ENCODE measurements at places on chromosomes 6 and 20. TPM values are rescaled to one million over a fixed set of nuclear protein-coding genes. Genes with fewer than 3 reads are reported as not detected.

DNA sequence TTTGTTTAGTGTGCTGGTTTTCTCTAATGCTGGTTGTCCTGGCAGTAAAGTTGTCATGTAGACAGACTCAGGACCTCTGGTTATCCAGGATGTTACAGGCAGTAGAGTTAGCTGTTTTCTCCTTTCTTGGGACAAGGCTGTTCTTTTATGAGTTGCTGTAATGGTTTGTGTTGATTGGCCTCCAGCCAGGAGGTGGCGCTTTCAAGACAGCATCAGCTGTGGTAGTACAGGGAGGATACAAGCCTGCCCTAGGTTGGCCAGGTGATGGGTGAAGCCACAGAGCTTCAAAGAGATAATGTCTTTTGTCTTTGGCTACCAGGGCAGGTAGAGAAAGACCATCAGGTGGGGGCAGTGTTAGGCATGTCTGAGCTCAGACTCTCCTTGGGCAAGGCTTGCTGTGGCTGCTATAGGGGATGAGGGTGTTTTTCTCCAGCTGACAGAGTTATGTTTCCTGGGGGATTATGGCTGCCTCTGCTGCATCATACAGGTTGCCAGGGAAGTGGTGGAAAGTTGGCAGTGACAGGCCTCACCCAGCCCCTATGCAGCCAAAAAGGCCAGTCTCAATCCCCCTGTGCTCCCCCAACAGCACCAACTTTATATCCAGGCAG, 127.2 kb upstream of the TAB2 start:
- DNase-seq, result no peak

GRCh38 chr6:10210052-10210451, 204.8 kb downstream of the TFAP2A start:
- no peak for DNase-seq

DNA sequence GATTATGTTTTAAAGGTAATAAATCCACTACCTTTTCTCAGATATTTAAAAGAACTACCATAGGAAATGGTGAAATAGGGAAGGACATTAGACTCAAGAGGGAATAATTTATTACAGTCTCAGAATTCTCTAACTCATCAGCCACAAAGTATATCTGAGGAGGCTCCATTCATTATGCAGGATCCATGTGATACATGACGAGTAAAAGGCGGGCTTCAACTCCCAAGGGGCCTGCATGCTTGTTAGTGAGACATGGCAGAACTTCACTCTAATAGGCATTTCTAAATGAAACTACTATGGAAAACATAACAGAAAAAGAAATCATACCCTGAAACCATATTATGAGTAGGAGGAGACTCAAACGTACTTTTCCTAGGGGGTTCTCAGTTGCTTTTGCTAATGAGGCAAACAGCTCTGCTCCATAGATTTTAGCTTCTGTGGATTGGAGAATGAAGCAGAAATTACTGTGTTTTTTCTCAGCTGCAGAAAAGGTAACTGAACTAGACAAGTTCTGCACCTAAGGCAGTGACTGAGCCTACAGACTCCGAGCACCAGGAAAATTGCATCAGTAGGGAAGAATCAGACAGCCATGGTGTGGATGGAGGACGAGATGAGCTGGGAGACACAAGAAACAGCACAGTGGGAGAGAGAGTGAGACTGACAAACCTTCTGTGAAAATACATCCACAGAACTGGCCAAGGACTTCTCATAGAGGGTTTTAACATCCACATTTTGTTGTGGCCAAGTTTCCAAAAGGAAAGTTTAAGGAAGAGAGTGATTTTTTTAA, 254.6 kb upstream of the PRDM1 start:
- no peak for DNase-seq

- no peak for DNase-seq
These were observed 564.3 kb upstream of the NRSN1 start for GRCh38 chr6:23561732-23562131.

- DNase-seq, result no peak
These were observed 53.9 kb downstream of the AFG1L start for GRCh38 chr6:108348655-108349349.

- DNase-seq, result peak; percentile 98
These were observed at the start of gene TBX18 for GRCh38 chr6:84764332-84765049. TBX18 (minus strand) TSS chr6:84764598; CDS start chr6:84764181, 417 bp downstream.

DNA sequence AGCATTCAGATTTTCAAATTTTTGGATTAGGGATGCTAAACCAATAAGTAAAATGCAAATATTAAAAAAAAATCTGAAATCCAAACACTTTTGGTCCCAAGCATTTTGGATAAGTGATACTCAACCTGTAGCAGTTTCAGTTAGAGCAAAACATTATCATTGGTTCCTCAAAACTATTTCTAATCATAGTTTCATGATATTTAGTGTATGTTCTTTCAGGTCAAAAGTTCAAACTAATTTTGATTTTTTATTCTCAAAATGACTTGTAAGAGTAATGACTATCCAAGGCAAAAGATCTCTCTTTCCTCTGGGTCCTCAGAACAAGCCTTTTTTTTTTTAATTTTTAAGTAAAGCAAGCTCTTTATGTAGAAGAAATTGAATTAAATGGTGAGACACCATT, 64.0 kb upstream of the TFB1M start:
- no peak for DNase-seq

- no peak for DNase-seq
These were observed 4.5 kb upstream of the ALDH8A1 start for GRCh38 chr6:134954272-134955000.

DNA sequence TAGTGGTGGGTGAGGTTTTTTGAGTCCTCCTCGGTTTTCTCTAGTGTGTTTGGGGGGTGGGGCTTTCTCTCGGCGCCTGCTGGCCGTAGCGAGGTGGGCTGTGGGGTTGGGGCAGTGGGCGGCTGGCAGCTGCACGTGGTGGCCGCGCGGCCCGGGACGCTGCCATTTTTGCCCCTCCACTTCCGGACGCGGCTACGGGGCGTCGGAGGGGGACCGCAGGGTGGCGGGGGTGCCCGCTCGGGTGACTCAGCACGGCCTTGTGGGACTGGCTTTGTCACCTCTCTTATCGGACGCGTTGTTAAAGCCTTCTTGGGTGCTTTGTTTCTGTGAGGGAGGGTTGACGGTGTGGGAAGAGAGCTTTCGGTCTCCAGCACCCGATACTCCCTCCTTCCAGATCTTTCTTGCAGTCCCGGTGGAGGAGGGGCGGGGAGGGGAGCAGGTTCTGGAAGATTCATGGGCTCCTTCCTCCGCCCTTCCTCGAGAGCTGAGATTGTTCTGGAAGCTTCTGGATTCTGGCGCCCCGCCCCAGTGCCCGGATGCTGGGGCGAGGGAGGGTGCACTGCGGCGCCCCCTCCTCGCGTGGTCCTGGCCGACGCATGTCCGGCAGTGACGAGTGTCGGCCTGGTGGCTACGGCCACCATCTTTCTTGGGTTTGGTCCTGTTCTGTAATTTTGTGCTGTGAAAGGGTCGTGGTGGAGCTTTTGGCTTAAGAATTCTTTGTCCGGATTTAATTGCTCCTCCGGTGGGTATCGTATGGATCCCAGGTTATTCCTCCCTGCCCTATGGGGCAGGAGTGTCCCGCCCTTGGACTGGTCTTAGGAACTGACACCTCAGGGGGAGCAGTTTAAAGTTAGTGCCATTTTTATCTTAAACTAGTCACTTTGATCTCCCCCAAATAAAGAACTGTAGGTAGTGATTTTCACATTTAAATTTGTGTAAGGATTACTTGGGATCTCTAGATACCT, 719 bp downstream of the HSP90AB1 start:
- DNase-seq, result peak; percentile 55

DNA sequence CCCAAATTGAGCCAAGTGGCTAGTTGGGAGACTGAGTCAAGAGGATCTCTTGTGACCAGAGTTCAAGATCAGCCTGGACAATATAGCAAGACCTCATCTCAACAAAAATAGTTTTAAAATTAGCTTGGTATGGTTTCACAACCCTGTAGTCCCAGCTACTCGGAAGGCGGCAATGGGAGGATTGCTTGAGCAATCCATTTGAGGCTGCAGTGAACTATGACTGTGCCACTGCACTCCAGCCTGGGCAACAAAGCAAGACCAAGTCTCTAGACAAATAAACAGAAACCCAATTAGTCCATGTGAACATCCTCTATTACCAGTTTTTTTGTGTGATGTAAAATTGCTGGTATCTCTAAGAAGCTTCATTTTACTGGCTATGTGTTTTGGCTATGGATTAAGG, 106.2 kb downstream of the TULP4 start:
- DNase-seq, result no peak

DNA sequence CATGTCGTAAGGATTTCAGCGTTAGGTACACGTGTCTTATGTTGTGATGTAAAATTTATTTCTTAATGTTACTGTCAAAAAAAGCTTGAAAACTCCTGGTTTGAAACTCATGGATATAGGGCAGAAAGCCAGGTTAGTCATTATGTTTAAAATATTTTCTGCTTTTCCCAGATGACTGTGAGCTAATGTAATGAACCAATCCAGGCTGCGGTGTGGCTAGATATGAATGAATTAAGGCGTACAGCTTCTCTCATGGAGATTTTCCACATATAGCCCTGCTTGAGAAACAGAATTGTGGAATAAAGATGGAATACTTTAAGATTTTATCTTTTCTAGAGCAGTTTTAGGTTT, 80.3 kb upstream of the STMND1 start:
- peak; percentile 69 for DNase-seq

DNA sequence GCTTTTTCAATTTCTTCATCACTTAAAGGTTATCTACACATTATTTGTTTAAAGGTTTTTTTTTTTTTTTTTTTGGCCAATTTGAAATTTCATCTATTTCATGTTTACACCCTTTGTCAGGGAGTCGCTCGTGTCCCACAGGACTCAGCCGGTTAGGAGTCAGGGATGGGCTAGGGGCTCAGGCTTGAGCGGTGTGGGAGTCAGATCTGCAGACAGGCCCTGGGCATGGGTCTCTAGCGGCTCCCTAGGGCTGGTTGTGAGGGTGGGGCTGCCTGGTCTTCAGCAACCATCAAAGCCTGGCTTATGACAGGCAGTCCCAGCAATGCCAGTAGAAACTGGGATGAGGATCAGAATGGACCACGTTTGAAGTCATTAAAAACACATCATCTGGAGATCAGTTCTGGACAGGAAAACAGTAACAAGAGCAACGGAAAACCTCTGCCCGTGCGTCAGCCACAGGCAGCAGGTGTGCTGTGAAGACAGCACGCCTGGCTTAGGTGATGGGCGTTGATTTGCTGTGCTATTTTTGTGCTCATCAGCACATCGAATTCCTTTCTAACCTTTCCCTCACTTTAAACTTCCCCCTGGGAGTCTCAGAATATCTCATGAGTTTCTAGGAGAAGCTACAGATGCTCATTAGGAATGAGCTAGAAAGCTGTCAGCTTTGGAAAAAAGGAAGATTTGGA, 91.3 kb upstream of the MPC1 start:
- DNase-seq, result no peak

- DNase-seq, result no peak
These were observed 29.7 kb downstream of the SPACA1 start for GRCh38 chr6:88077305-88077704.

DNA sequence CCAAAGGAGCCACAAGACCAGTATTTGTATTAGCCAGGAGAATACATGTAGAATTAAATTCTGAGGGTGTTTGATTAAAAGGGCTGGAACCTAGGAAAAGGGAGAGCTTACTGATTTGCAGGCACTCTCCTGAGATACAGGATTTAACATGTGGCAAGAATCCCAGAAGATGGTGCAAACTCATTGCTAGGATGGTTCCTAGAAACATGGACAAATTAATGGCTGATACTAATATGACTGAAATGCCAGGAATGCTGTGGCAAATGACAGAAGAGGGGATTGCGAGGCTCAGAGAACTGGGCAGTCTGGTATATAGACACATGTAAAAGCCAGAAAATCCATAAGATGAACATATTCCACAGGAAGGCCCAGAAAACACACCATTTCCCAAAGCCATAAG, 118.1 kb downstream of the RWDD2A start:
- DNase-seq, result no peak

- DNase-seq, result no peak
These were observed 7.7 kb upstream of the TMEM181 start for GRCh38 chr6:158552055-158552795.

DNA sequence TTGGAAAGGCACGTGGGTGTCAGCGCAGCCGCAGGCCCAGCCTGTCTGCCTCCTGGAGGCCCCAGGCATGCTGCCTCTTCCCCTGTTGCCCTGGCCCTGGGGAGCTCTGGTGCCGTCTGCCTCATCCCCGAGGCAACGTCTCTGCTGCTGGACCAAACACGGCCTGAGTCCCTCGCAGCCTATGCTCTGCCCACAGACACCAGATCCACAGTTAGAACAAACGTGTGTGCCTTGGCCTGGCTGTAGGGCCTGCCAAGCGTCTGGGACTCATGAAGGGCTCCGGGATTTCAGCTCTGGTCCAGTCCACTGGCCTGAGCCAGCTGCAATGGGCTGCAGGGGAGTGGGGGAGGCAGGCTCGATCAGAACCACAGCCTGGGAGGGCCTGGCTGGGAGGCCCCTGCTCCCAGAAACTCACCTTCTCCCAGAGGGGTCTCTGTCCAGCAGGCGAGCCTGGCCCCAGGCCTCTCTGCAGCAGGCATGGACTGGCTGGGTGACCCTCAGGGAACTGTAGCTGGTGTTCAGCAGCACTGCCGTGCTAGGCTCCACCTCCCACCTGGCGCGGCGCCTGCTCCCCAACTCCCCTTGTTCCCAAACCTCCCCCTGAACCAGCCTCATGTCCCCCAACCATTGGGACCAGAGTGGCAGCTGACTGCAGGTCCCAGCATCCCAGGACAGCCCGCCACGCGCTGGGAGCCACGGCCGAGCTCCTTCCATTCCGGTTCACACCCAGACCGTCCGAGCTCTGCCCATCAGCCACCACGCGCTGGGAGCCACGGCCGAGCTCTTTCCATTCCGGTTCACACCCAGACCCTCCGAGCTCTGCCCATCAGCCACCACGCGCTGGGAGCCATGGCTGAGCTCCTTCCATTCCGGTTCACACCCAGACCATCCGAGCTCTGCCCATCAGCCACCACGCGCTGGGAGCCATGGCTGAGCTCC, 197.0 kb downstream of the DLL1 start:
- no peak for DNase-seq

DNA sequence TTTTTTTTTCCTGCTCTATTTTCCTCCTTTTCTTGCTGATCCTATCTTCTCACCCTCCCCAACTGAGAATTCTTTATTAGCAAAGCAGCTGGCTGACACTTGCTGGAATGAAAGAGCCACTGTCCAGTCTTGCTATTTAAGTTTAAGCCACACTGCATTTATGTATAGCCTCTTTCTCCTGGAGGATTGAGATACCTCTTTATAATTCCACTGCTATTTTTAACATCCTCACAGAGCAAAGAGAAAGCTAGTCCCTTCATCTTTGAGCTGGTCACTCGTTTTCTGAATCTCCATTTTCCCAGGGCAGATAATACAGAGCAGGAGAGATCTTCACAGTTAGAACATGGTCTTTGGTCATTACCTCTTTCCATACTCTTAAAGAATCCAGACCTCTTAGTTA, 36.0 kb upstream of the EEF1A1 start:
- DNase-seq, result no peak

GRCh38 chr6:135012764-135013163, 41.9 kb downstream of the HBS1L start:
- peak; percentile 2 for DNase-seq

Gene BTNL2
- 0.16 TPM for polyA plus RNA-seq

Gene MAN1A1
- 41.5 TPM for polyA plus RNA-seq

Gene SMLR1
- polyA plus RNA-seq, result 0.04 TPM

Gene PRKN
- polyA plus RNA-seq, result 3.9 TPM

Gene CAGE1
- polyA plus RNA-seq, result not detected

Gene KCNQ2
- 2.6 TPM for polyA plus RNA-seq

Gene MAD2L1BP
- 16.4 TPM for polyA plus RNA-seq

Gene TSBP1
- not detected for polyA plus RNA-seq

Gene CCNC
- 56.3 TPM for polyA plus RNA-seq

All from muscle of back (tissue), 13 donors.